ENCODE measurements at places on chromosomes 16 and 17.

GRCh38 chr16:50992350-50993032 is 158.6 kb downstream of the SALL1 start:
- no peak for DNase-seq

- DNase-seq: no peak
These were observed 156.6 kb downstream of the PHKB start for GRCh38 chr16:47617732-47618131.

DNA sequence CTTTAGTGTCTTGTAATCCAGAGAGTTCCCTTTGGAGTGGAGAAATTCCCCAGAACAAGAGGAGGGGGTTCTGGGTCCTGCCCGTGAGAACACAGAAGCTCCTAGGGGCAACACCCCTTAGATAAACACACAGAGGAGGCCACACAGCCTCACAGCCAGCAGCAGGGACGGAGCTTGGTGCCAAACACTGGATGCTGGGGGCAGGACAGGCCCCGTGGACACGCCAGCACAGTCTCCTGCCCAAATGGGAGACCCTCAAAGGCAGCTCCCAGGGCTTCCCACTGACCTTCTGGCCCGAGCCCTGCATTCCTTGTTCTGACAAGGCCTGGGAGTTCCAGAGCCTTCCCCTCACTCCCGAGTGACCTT is 31.8 kb upstream of the JPH3 start:
- no peak for DNase-seq

DNA sequence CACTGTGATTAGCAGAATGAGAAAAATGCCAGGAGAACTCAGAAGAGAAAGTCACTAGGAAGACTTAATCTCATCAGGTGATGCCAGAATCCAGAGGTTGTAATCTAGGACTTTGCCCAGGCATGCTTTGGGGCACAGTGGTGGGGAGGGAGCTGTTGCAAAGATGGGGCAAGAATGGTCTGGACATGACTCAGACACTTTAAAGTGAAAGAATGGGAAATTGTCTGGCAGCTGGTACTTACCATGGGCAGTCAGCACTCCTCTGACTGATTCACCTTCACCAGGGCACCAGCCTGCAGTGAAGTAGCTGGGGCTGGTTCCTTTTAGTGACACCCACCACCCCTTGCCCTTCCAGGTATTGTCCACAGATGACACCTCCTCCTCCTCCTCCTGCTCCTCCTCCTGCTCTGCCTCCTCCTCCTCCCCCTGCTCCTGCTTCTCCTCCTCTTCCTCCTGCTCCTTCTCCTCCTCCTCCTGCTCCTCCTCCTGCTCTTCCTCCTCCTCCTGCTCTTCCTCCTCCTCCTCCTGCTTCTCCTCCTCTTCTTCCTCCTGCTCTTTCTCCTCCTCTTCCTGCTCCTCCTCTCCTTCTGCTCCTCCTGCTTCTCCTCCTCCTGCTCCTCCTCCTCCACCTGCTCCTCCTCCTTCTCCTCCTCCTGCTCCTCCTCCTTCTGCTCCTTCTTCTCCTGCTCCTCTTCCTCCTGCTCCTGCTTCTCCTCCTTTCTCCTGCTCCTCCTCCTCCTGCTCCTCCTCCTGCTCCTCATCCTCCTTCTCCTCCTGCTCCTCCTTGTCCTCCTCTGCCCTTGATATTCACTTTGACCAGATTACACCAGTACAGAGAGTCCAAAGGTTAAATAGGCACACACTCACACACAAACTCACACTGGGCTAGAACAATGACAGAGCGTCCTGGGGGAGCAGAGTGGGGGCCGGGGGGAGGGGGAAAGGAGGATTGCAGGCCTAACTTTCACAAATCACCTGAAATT is at the start of gene CHD9NB:
TSS of gene CHD9NB (minus strand) at position 379 of the 983 bp plus-strand sequence. CDS start 8,739 bp downstream, outside the sequence.
- peak; percentile 45 for DNase-seq

GRCh38 chr17:35893751-35894150 is 13.6 kb upstream of the CCL5 start:
- no peak for DNase-seq

DNA sequence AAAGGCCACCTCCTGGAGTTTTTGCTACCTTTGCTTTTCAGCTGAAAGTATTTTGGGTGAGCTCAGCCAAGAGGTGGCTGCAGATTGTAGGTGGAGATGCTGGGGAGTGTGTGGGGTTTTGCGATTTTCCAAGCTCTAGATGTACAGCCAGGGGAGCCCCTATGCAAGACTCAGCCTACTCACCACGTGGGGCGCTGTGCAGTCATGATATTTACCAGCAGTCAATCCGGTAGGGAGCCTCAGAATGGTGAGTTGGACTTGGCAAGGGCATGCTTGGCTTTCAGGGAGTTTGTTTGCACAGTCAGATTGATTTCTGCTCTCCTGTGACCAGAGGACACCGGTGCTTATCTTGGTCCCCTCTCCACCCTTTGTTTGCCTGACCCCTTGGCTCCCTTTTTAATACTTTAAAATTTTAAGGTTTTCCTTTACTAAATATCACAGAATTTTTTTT is 175.3 kb downstream of the UTP18 start:
- DNase-seq: no peak

GRCh38 chr17:1180958-1181752 is 1.4 kb upstream of the ABR start:
- no peak for DNase-seq

GRCh38 chr17:69325518-69326376 is 1.2 kb downstream of the ABCA5 start:
- DNase-seq: no peak

- no peak for DNase-seq
These were observed 84.4 kb downstream of the OR1D5 start for GRCh38 chr17:2978991-2979390.

DNA sequence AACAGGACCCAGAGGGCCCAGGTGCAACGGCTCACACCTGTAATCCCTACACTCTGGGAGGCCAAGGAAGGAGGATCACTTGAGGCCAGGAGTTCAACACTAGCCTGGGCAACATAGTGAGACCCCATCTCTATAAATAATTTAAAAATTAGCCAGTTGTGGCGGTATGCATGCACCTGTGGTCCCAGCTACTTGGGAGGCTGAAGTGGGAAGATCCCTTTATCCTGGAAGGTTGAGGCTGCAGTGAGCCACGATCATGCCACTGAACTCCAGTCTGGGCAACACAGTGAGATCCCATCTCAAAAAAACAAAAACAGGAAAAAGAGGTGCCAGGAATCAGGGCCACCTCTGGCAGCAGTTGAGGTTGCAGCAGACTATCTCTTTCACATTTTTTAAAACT is 85.7 kb upstream of the NUDT7 start:
- DNase-seq: no peak

DNA sequence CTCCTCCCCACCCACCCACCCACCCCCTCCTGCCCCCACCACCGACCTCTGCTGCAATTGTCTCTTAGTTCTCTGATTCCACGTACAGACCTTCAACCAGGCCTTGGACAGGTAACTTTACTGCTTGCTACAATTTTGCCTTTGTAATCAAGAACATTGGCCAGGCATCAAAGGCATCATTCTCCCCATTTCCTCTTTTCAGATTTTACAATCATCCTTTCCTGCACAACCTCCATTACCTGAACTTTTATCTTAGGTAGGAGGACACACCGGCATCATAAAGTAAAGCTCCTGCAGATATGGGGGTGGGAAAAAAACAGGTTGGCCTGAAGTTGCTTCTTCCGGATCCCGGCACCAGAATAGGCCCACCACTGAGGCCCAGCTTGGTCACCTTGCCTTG is 25.7 kb upstream of the SUPT4H1 start:
- DNase-seq: no peak

- DNase-seq: no peak
These were observed 45.6 kb downstream of the SLC47A1 start for GRCh38 chr17:19579192-19579761.

DNA sequence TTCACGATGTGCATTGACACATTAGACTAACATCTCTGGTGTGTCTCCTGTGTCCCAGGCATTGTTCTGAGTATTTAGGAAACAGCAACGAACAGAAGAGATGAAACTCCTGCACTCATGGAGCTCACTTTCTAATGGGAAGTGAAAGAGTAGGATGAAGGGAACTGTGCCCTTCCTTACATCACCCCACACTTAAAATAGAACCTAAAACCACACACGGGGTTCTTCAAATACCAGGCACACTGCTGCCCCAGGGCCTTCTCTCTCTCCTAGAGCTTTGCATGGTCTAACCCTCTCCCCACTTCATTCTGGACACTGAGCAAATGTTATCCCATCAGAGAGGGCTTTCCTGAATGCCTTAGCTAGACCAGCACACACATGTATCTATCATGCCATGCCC is 33.7 kb downstream of the TRIM25 start:
- no peak for DNase-seq

- DNase-seq: no peak
These were observed 5.6 kb downstream of the MMD start for GRCh38 chr17:55416000-55416399.

DNA sequence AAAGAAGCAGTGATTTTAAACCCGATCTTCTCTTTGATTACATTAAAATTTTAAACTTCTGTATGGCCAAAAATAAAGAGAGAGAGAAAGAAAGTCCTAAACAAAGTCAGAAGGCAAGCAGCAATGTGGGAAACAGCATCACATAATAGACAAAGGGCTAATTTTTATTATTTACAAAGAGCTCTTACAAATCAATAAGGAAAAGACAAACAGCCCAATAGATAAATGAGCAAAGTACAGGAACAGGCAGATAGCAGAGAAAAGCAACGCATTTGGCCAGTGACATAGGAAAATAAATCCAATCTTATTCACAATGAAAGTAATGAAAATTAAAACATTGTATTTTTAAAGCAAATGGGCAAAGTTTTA is 93.1 kb downstream of the SALL1 start:
- no peak for DNase-seq

DNA sequence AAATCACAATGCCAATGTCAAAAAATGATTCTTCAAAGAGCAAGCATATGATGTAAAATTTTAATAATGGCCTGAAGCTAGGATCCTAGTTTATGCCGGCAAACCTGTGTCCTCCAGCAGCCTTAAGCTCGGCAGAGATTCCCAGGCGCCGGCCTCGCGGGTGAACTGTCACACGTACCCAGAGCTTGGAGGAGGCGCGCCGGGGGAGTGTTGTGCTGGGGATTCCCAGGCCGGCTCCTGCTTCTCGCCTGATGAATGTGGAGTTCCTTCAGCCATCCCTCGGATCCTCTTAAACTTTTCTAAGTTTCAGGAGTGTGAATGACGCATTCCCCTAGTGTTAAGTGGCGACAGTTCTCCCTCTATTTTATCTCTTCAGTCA is 19.1 kb upstream of the NTN1 start:
- DNase-seq: no peak

DNA sequence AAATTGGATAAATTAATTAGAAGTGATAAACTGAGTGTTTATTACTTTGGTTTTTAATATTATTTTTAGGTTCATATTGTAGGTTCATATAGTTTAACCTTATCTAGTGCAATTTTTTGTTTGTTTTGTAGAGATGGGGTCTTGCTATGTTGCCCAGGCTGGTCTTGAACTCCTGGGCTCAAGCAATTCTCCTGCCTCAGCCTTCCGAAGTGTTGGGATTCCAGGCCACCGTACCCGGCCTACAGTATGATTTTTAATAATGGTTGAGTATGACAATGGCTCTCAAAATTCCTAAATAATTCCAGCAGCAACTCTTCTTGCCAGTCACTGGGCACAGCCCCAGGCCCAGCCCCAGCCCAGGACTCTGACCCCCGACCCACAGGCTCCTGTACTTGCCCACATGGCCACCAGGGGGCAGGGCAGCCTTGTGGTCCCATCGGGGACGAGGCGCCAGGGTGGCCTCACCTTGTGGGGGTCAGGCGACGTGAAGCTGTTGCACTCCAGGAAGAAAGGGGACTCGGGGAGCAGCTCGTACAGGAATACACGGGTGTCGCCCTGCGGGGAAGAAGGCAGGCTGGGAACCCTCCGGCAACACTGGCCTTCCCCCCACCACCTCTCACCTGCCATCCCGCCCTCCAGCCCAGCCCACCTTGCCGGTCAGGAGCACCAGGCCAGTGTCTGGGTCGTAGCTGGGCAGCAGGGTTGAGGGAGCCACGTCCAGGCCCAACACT is 7.9 kb upstream of the PAM16 start:
- no peak for DNase-seq

DNA sequence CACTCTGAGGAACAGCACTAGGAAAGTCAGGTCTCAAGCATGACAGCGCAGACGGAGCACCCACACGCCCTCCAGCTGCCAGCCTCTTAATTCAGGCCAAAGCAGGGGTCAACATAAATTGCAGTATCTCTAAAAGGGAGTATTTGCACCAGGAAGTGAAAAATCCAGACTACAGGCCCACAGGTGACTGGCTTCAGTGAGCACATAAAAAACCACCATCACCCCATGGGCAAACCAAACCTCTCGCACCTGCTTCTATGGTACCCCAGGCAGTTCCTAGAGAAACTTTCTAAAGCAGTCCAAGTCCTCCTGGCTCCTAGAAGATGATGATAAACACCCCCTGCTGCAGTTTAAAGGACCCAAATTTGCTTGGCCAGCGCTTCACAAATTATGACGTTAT is 129.8 kb downstream of the ZNF423 start:
- no peak for DNase-seq

Measured in fibroblast of skin of left quadriceps (primary cell).